ENCODE measurements at places on chromosomes 16 and 17.

DNA sequence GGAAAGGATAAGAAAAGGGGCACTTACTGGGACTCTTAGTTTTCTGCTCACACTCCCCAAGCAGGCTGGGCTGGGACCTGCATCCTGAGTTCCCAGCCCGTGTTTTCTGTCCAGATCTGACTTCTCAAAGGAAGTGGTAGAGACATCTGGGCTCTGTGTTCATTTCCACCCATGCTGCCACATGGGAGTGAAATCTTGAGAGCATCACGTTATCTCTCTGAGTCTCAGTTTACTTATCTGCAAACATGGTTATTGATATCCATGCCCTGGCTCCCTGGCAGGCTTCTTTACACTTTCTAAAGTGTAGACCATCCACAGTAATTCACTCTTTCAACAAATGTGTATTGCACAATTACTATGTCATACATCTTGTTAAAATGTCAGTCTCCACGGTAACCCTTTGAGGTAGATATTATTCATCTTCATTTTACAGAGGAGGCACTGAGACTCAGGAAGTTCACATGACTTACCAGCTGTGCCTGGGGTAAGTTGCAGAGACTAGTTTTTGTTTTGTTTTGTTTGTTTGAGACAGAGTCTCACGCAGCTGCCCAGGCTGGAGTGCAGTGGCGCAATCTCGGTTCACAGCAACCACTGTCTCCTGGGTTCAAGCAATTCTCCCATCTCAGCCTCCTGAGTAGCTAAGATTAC is 3.4 kb downstream of the ZNF688 start:
- no peak for DNase-seq

GRCh38 chr16:15970743-15971439 is 21.5 kb downstream of the ABCC1 start:
- no peak for DNase-seq

DNA sequence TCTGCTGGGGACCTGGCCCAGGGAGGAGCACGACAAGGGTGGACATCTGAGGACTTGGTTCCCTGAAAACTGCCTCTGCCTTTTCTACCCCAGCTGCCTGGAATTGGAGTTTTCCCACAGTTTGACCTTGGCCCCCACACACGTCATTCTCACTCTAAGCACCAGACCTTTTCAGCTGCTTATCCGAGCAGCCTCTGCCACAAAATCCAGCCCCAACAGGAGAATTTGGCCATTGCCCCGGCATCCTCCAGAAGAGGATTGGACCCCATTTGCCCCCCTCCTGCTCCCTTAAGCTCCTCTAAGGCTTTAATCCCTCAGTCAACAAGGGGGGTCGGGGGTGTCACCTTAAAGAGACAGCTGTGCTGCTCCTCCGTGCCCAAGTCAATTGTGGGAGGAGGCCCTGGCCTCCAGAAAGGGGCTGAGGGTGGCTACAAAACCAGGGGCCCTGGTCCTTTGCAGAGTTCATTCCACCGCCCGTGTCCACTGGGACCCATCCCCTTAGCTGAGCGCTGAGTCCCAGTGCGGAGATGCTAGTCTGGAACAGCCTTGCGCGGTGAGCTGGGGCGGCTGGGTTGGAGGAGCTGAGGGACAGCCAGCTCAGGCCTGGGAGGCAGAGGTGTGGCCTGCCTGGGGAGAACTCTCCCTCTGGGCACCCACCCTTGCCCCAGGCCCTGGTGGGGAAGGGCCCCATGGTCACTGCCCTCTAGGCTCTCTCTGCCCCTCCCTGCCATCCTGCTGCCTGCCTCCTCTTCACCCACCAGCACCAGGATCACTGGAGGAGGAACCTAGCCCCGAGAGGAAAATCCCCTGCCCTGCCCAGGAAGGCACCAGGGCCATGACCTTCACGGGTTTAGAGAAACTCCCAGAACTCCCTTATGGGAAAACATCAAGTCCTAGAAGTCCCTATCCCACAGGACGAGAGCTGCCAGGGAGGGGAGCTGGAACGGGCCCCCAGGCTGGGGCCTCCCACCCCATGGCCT is 18.8 kb downstream of the TTYH2 start:
- DNase-seq = no peak

DNA sequence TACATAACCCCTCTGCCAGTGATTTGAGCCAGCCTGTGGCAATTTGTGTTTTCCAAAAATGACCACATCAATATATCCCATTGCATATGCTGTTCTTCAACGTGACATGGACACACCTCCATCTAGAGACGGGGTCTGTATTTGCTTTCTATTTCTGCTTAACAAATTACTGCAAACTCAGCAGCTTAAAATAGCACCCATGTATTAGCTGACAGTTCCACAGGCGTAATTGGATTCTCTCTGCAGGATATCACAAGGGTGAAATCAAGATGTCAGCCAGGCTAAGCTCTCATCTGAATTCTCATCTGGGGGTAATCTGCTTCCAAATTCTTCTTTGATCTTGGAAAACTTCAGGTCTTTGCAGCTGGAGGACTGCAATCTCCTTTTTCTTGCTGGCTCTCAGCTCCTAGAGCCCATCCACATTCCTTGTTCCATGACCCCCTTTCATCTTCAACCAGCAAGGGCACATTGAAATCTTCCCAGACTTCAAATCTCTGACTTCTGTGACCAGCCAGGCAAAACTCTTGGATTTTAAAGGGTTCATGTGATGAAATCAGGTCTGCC is 8.2 kb downstream of the KRT9 start:
- DNase-seq = no peak

DNA sequence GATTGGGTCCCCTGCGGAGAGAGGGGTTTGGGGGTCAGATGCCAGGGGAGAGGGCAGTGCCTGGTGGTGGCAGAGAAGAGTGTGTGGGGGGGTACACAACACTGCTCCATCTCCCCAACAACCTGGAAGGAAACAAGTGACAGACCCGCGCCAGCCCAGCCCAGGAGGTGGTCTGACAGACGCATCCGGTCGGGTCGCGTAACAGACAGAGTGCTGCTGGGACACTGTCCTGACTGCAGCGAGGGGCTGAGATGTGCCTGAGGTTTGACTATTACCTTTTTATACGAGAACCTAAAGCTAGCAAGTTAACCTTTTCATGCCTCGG is 16.2 kb downstream of the UNC13D start:
- no peak for DNase-seq

- no peak for DNase-seq
These were observed 141.1 kb upstream of the HS3ST2 start for GRCh38 chr16:22672830-22673210.

DNA sequence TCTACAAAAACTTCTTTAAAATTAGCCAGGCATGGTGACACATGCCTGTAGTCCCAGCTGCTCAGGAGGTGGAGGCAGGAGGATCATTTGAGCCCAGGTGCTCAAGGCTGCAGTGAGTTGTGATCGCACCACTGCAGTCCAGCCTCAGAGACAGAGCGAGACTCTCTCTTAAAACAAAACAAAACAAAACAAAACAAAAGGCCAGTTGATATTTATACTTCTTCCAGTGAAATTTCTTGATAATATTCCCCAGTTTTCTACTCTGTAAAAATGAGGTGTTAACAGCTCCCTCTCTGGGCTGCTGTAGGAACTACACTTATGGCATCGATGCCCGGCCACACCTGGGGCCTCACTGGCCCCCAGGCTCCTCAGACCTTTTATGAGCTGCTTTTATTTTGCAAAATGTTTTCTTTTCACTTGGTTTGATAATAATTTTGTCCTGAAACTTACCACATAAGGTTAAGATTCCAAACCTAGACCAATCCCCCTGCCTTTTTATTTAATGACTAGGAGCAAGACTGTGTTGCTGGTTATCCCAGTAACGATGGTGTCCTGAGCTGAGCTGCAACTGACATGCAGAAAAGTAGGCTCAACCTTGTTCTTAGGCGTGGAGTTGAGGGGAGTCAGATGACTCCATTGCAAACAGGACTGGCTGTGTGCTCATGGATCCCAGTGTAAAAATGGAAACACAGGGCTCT is 17.6 kb downstream of the MAPK8IP3 start:
- no peak for DNase-seq

- no peak for DNase-seq
These were observed 491 bp downstream of the USP7 start for GRCh38 chr16:8963010-8963820.

- peak; percentile 80 for DNase-seq
These were observed 185.5 kb downstream of the LGALS9B start for GRCh38 chr17:20281860-20282259.

DNA sequence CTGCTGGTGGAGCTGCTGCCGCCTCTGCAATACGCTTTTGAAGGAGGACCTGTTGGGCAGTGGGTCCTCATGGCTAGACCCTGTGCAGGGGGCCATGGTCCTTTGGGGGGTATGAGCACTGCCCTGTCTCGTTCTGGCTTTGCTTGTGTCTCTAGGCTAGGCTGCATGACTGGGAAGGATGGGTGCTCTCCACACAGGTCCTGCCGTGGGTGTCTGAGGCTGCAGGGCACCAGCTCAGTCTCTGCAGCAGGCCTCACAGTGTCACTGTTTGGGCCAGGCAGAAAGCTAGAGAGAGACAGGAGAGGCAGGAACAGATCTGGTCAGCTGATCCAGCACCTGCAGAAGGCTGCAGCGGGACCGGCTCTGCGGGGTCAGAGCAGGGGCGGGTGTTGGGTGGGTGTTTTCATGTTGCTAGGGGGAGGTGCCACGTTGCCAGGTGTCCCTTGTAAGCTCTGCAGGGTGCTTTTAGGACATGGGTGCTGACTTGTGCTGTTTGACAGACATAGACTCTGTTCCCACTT is 111.4 kb downstream of the SNX29 start:
- DNase-seq = no peak

DNA sequence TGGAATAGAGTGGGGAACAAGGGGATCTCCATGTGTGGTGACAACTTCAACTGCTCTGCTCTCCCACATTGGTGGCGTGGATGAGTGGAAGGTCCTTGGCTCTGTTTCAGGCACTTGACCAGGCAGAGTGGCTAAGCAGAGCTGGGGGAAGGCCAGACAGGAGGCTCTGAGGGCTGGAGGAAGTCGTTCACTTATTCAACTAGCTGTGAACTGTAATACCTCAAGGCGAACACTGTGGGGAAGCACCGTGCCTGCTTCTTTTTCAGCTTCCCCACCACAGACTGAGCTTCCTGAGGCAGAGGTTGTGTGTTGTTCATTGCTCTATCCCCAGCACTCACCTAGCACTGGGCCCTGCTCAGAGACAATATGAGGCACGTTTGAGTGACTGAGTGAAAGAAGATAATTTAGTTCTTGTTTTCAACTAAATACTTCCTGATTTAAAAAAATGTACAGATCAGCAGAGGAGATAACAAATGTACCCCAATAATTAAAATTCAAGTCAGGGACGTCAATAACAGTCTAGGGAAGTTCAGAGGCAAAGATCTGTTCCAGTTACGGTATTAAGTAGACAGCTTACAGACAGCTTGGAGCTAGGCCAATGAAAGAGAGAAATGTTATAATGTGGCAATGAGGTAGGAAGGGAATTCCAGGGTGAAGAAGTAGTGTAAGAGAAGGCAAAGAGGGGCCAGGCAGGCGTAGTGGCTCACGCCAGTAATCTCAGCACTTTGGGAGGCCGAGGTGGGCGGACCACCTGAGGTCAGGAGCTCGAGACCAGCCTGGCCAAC is 34.7 kb downstream of the MYO18A start:
- peak; percentile 89 for DNase-seq

DNA sequence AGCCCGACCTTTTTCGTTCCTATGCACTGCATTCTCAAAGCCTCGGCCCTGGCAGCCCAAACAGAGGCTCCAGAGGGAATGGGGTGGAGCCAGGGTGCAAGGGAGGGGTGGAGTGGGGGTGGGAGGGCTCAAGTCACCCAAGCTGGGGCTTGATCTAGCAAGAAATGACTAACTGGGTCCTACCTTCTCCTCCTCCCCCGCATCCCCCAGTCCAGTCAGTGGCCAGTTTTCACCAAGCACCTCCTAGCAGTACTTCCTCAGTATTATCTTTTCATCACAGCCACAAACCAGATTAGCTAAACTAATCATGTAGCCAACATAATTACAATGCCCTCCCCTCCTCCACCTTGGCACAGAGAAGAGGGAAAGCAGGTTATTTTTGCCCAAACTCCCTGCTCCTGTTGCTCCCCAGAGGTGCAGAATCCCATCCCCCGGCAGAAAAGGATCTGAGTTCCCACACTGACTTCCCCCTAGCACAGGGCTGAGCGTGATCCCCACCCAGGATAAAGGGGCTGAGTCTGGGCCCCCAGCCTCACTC is 2.2 kb downstream of the JUP start:
- no peak for DNase-seq

- peak; percentile 48 for DNase-seq
These were observed 25.6 kb downstream of the ITGB3 start for GRCh38 chr17:47279062-47279801.

- no peak for DNase-seq
These were observed 223.3 kb downstream of the IRX3 start for GRCh38 chr16:54063279-54063773.

DNA sequence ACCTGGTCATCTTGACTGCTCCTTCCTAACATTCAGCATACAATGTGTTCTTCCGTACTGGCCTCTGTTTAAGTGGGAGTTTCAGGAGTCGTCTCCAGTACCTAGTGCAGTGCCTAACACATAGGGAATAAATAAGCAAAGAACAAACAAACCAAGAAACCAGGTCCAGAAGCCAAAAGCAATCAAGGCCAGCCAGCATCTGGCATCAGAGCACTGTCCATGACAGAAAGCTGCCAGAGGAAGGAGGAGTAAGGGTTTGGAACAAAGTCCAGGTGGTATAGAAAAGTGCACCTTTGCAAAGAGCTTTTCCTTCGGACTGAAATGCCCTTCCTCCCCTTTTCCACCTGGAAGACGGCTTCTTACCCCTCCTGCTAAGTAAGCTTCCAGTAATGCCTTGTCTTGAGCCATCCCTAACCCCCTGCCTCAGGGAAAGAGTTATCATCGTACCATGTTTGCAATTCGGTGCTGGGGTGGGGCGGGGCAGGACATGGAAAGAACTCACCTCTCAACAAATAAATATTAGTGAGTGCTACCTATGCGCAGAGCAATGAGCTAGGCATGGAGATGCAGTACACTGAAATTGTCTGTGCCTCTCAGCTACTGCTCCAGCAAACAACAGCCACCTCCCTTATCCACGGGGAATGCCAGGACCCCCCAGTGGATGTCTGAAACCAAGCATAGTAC is 47.6 kb downstream of the C17orf67 start:
- no peak for DNase-seq

DNA sequence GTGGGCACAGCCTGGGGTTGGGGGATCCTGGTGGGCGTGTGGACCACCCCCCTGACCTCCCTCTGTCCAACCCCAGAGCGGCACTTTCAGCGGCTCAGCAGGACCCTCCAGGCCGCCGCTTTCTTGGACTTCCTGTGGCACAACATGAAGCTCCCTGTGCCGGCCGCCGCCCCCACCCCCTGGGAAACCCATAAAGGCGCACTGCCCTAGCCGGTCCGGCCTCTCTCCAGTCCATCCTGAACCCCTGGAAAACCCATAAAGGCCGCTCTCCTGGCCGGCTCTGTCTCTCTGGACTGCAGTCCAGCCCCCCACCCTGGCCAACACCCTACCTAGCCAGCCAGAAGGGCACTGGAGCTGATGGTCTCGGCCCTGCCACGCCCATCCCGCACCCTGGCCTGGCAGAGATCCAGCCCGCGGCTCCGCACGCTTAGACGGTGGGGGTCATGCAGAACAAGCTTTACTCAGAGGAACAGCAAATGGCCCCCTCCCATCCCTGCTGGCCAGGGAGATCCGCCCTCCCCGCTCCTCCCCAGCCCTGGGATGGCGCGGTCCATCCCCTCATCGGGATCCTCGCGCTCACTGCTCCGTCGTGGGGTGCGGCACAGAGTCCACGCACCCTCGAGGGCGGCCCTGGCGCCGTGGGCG is 2.7 kb downstream of the NOXO1 start:
- no peak for DNase-seq
